Lower leg skin (tissue), 4 donors: ENCODE measurements at places on chromosomes 1 and 21.

DNA sequence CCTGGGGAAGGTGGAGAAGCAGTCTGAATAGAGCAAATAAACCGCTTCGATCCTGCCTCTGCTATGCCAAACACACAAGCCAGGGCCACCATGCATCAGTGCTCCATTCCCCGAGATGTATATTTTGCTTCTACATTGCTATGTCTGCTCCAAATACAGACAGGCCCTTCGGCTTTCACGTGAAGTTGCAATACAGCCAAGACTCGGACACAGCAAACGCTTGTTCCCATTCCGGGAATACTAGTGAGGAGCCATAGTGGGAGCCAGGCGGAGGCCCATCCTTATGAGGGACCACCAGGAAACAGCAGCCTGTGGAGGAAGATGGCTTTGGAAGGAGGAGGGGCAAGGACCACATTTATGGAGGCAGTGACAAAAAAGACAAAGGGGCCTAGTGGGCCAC, 22.6 kb downstream of the ERI3 start:
- DNase-seq = no peak

GRCh38 chr1:56355422-56355821, 223.9 kb downstream of the PLPP3 start:
- DNase-seq = no peak

DNA sequence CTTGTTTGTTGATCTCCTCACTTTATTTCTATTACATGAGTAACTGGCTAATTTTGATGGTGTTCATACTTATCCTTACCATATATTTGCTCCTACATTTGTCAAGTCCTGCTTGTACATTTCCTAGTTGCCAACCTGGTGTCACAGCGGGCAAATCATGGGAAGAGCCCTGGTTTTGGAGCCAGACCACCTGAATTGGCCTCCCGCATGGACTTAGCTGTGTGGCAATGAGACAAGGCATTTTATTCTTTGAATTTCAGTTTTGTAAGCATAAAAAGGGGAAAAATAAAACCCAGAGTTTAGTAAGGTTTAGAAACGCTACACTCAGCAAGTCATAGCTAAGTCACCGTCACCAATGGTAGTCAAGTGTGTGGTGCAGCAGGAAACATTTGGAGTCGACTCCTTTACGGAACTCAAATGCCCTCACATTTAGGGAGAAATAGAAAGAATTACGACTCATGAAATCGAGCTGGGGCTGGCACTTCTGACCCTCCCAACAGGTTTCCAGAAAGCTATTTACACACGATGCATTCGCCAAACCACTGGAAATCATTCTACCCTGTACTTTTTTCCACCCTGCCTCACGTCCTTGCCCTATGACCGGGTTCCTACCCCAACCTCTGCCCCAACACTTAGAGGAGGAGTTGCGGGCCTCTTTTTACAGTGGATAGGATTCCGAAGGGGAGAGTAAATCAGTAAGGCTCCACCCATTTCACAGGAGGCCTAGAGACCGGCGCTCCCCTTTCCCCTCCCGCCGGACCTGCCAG, 492 bp upstream of the PGM1 start:
- peak; percentile 73 for DNase-seq

DNA sequence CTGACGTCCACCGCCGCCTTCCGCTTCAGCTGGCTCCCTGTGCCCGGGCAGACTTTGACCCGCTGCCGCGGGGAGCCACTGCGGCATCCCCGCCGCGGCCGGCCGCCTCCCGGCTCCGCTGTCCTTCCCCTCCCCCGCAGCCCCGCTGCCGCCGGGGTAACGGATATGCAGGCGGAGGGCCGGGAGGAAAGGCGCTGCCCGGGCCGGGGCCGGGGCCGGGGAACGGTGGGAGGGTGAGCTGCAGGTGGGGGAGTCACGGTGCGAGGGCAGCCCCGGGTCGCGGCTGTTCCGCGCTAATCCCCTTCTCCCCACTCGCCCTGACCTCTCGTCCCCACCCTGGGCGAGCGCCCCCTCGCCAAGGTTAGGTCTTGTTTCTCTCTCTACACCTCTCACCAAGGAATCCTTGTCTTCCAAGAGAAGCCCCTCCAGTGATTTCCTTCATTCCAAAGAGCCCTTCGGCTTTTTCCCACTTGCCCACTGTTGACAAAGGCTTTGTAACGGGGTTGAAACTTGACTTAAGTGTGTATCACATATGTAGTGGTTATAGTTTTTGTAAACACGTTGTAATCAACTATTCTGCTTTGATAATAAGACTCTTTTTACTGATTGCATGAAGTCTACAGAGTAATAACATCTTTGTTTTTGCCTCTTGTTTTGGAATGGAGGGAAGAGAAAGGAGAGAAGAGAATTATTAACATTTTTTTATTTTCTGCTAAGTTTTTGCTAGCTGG, 669 bp downstream of the XPR1 start:
- peak; percentile 91 for DNase-seq

DNA sequence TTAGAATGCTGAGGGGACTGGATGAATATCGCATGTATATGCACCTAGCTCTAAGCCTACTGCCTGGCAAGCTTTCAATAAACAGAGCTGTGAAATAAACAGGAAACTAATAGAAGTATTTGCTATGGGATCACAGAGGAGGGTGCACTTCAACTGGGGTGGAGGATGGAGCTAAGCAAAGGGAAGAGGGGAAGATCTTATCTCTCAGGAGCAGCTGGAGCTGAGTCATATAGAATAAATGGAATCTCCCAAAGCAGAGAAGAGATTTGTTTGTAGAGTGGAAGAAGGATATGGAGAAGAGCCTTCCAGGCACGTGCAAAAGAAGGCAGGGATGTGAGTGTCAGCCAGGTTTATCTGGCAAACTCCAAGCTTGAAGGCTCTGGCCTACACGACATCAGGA, 17.0 kb upstream of the KCNA10 start:
- no peak for DNase-seq

GRCh38 chr1:228833911-228834688, 98.8 kb downstream of the RHOU start:
- no peak for DNase-seq

GRCh38 chr1:186750257-186750656, 70.0 kb upstream of the PTGS2 start:
- DNase-seq = no peak

DNA sequence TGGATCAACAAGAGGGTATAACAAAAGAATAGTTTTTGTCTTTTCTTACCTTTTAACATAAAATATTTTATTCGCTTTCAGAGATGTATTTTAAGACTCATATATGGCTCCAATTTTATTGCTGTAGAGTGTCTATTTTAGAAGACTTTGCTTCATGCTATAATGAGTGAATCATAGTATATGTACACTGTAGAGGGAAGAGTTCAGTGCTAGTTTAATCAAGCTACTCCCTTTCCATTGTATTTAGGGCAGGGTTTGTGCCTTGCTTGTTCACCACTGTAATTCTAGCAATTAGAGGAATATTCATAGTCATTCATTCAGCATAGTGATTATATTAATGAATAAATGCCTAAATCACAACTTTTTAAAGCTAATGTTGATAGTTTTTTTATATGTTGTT, 78.8 kb downstream of the CEP350 start:
- DNase-seq = no peak

DNA sequence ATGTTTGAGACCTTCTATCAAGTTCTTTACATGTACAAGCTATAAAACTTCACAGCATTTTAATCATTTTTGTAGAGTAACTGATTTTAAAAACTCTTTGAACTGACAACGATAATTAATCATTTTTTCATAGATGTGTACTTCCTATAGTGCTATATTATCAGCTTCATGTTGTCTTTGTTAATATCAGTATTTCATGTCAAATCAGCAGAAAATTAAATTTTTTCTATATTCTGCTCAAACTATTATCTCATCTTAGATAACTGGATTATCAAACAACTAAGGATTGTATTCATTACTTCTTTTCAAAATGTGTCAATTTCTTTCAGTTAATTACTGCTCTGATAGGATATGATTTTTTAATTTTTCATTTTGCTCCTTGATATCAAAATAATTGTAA, 214.6 kb upstream of the RGS18 start:
- no peak for DNase-seq
